ENCODE measurements at places on chromosomes 1 and 21. TPM values are rescaled to one million over a fixed set of nuclear protein-coding genes. Genes with fewer than 3 reads are reported as not detected.

DNA sequence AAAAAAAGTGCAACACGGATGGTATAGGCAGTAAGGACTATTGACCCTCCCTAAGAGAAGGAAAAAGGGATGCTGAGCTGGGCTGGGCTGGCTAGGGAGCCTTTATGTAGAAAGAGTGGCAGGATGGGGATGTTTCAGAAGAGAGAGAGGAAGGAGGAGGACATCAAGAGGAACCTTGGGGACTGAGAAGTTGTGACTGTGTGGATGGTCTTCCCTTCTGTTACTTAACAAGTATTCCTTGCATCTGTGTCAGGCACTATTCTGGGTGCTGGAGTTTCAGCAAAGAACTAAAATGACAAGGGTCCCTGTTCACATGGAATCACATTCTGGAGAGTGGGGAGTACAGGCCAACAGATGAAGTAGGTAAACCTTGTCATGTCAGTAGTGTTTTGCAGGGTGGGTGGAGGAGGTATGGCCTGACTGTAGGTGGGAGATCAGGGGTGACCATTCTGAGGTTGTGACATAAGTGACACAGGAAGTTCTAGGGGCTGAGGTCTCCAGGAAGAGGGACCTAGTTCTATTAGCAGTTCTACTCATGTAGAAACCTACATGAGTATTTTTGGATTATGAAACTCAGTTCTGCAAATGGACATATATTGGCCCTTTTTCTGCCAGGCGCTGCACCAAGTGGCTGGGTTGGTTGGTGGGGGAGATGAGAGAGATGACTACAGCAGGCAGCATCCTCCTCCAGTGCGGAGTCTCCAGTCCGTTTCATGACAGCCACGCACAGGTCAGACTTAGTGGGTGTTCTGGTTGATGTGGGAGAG, 53.8 kb downstream of the PRDM2 start:
- DNase-seq, result no peak

DNA sequence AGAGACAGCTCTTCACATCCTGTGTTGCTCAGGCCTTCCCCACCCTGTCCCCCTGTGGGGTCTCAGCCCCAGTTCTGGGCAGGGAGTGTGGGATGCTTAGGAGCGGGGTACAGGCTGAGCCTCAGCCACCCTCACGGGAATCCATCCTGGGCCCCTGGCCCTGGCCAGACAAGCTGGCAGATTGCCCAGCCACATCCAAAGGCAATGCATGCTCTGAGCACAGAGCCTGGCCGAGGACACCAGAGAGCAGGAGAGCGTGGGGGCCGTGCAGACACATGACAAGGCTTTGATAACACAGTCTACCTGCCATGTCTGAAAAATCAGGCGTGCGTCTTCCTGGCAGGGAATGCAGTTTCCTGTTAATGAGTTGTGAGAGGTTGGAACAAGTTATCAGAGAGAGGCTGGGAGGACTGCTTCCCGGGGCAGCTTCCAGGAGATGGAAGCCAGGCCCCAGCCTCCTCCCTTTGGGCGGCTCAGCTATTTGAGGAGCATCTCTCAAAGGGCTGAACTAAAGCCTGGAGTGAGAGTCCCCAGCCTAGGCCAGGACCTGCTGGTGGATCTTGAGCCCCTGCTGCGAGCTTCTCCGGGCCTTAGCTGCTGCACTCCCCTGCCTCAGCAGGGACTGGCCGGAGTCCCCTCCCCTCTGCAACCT, 72.2 kb upstream of the SELENON start:
- DNase-seq, result no peak

GRCh38 chr1:209800984-209801834, 4.7 kb downstream of the IRF6 start:
- no peak for DNase-seq

DNA sequence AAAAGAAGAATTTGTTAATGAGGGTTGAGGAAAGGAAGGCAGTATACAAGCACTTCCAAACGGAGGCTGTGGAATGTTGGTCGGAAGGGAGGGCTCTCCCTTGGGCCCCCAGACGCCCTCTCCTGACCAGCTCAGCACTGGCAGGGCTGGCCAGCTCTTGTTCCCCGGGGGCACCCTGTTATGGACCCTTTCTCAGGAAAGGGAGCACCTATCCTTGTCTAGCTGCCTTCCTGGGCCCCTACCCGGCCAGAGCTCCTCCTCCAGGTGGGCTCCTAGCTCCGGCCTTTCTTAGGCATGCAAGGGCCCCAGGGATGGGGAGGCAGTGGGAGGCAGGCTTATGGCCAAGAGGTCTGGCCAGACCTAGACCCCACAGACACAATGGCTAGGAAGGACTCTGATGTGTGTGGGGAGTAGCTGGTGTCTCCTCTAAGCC, 926 bp downstream of the BLACAT1 start:
- no peak for DNase-seq

Gene SNX7
- total RNA-seq, result not detected

DNA sequence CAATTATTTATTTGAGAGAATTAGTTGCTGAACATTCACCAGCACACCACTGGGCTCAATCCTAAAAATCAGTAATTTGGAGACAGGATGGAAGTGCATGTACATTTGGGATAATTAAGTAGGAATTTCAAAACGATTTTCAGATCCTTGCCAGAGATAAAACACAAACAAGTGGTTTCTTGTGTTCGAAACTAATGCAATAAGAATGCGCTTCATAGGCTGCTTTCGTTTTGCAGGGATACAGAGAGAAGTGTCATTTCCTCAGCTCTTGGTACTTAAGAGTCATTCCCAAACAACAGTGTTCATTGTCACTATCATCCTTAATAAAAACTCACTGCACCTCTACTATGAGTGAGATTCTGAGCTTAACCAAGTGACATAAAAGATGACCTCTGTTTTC, 20.6 kb upstream of the USP24 start:
- DNase-seq, result no peak

DNA sequence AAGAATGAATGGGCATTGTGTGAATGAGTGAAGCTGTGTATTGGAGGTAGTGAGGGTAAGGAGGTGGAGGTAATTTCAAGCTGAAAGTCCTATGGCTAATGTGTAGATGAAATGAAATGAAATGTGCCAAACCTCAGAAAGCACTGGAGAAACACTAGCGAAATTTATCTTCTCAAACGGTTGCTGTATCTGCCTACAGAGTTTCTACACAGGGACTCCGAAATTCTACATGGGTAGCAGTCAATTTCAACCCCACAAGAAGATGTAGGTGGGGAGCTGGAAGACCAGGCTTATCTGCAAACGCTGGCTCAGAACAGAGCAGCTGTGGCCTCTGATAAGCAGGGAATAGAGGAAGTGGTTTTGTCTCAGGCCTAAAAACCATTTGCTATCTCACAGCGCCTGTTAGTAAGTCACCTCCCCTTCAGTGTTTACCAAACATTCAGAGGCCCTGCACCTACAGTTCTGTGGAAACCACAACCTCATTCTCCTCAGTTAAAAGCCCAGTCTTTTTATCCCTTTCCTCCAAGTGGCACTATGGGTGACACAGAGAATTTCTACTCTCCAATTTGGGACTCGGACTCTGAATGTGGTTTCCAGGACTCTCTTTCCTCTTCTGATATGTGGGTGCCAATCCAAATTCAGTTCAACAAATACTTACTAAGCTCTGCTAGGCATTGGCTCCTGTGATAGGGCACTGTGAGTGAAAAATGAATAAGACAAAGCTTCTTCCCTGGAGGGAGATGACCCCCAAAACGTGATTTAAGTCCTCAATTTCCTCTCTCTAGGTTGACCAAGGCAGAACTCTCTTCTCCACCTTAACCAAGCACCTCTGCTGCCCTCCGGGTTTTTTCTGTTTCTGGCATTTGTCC, 17.2 kb upstream of the SLAMF6 start:
- peak; percentile 66 for DNase-seq

Gene MYOG
- total RNA-seq, result not detected

GRCh38 chr1:185864889-185865517, 130.8 kb downstream of the HMCN1 start:
- DNase-seq, result no peak

GRCh38 chr21:16071761-16072160, 342.0 kb downstream of the USP25 start:
- DNase-seq, result no peak

GRCh38 chr1:244214009-244214967, 163.2 kb downstream of the ZBTB18 start:
- DNase-seq, result no peak

GRCh38 chr1:115712911-115713609, 55.5 kb downstream of the CASQ2 start:
- DNase-seq, result no peak

DNA sequence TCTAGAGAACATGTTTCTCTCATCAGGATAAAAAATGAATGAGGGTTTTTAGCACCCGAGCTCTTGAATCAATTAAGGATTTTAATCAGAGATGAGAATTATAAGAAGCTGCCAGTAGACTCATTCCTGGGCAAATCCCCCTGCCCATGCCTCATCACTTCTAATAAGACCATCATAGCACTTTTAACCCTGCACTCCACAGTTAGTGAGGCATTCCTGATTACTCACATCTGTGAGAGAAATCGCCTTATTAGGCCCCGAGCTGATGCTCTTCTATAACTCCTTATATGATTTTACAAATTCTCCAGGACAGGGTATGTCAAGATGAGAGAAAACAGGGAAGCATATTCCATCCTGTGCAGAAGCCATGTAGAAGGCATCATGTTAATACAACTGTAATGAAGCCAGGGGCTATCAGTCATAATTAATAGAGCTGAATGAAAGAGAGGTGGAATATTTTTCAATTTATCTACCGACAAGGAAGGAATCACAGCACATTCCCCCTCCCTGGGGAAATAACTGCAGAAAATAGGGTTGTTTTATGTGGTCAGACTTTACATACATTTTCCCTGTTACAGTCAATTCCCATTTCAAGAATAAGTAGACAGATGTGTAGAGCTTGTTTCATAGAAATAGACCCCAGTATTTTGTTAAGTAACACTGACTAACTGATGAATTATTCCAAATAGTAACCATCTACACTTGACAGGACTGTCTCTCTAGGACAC, 272.7 kb downstream of the HHIPL2 start:
- DNase-seq, result no peak

Gene PYHIN1
- 10.0 TPM for total RNA-seq

DNA sequence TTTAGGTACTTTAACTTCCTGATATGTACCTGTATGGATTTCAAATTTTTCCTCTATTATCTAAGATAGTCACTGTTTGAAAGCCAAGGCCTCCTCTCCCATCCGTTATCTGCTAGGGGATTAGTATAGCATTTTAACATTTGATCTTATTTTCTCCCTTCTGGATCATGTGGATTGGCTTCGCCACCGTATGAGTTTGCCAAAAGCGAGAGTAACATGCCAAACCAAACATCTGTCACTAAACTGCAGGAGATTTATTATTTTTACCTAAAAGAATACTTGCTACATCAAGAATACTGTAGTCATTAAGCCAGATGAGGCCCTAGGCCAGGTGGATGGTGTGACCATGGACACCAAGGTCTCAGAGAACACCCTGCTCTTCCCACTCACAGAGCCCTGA, 28.5 kb upstream of the EEIG2 start:
- no peak for DNase-seq

DNA sequence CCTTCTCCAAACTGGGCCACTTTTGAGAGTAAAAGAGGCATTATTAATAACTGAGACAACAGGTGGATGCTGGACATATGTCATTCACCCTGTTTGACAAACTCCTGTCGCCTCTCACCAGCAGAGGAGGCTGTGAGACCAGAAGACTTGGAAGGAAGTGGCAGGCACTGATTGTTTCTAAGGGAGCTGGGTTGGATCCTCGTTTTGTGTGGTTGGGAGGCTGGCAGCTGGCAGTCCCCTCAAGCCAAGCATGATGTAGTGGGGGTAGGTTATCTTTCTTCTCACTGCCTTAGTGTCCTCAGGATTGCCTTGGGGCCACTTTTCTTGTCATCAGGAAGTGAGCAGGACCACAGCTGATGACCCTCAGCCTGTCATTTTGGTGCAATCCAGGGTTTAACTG, 86.5 kb upstream of the KCNJ15 start:
- no peak for DNase-seq

DNA sequence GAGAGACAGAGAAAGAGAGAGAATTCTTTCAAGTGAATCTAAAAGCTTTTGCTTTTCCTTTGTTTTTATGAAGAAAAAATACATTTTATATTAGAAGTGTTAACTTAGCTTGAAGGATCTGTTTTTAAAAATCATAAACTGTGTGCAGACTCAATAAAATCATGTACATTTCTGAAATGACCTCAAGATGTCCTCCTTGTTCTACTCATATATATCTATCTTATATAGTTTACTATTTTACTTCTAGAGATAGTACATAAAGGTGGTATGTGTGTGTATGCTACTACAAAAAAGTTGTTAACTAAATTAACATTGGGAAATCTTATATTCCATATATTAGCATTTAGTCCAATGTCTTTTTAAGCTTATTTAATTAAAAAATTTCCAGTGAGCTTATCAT, 117.6 kb downstream of the PTPRC start:
- no peak for DNase-seq

Gene EFNA1
- 0.18 TPM for total RNA-seq

Gene TMEM79
- total RNA-seq, result 6.8 TPM

- no peak for DNase-seq
Observed at GRCh38 chr1:26411624-26412074, 1.0 kb downstream of the LIN28A start.

- no peak for DNase-seq
Observed at GRCh38 chr1:64663668-64664067, 81.2 kb upstream of the RAVER2 start.

Gene ASCL5
- not detected for total RNA-seq

GRCh38 chr1:91224878-91225277, 179.8 kb downstream of the HFM1 start:
- DNase-seq, result no peak

DNA sequence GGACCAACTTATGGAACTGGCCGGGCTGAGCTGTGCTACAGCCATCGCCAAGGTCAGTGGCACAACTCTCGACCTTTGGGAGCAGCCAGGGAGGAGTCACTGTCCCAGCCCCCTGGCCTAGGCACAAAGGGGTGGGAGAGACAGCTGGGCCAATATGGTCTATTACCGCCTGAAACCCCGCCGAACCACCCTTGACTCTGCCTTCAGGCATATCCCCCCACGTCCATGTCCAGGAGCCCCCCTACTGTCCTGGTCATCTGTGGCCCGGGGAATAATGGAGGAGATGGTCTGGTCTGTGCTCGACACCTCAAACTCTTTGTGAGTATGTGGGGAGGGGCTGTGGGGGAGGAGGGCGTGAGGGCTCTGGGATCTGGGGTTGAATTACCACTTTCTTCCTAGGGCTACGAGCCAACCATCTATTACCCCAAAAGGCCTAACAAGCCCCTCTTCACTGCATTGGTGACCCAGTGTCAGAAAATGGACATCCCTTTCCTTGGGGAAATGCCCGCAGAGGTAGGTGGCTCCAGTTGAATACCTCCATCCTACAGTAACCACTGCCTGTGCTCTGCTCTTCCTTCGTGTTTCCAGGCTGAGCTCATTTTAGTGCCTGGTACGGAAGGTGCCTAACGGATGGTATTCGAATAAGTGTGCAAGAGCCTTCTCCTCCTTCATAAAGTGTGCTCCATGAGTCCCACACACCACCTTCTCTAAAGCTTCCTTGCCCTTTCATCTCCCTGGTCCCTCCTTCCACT, 758 bp downstream of the NAXE start:
- no peak for DNase-seq

DNA sequence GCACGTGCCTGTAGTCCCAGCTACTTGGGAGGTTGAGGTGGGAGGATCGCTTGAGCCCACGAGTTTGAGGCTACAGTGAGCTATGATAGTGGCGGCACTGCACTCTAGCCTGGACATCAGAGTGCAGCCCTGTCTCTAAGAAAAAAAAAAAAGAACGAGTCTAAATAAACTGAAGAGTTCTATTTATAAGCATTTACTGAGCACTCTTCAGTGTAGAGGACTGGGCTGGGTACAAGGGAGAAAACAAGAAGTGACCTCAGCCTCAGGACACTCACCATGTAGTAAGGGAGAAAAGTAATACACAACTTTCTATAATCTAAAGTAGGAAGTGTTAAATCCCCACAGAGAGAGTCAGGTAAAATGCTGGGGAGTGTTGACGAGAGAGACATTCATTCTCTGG, 35.0 kb downstream of the NAV1 start:
- no peak for DNase-seq

Measured in activated T-helper 2 cell treated with anti-CD3 and anti-CD28 coated beads, Interferon-gamma antibody, Interleukin-2, Interleukin-4, amounts not matched to agents 10 μg/mL and 5 μg/mL and 100 μg/mL, durations not matched to agents 14 hours and 24 hours and 36 hours (primary cell).